ENCODE measurements at places on chromosomes 12 and 14.
A peak's percentile ranks its signal among the peaks of the same experiment; 100 is the strongest.

DNA sequence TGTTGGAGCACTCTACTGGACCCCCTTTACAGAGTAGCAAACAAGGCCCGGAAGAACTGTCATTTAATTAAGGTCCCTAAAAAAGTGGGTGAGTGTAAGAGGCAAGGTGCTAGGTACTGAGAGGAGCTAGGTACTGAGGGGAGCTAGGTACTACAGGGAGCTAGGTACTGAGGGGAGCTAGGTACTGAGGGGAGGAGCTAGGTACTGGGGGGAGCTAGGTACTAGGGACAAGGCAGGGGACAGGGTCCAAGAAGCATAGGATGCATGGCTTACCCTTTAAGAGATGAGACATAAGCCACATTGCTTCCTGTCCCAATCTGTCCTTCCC is 4.9 kb downstream of the KRT5 start:
- no peak for DNase-seq

- DNase-seq = peak; percentile 46
Measured at GRCh38 chr14:64755781-64756221, 51.6 kb downstream of the PLEKHG3 start.

- DNase-seq = peak; percentile 49
Measured at GRCh38 chr12:92396647-92397252, 251.1 kb upstream of the BTG1 start.

GRCh38 chr12:131054345-131055092 is 100.8 kb downstream of the ADGRD1 start:
- no peak for DNase-seq

GRCh38 chr12:49455501-49455900 is 83.3 kb upstream of the KCNH3 start:
- no peak for DNase-seq
